NB4 (cell line): ENCODE measurements at places on chromosomes 7 and 10.

DNA sequence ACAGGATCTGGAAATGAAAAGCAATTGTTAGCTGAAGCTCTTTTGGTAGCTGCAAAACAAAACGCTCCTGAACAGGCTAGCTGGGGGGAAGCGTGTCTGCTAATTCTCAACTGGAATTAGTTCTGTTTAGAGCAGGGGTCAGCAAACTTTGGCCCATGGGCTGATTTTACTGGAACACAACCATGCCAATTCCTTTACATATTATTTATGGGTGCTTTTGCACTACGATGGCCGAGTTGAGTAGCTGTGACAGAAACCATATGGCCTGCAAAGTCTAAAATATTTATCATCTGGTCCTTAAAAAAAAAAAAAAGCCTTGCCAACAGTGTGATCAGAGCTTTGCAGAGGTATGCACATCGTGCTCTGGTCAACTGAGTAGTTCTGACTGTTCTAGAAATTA lies 108.4 kb upstream of the PDLIM1 start:
- DNase-seq: no peak

DNA sequence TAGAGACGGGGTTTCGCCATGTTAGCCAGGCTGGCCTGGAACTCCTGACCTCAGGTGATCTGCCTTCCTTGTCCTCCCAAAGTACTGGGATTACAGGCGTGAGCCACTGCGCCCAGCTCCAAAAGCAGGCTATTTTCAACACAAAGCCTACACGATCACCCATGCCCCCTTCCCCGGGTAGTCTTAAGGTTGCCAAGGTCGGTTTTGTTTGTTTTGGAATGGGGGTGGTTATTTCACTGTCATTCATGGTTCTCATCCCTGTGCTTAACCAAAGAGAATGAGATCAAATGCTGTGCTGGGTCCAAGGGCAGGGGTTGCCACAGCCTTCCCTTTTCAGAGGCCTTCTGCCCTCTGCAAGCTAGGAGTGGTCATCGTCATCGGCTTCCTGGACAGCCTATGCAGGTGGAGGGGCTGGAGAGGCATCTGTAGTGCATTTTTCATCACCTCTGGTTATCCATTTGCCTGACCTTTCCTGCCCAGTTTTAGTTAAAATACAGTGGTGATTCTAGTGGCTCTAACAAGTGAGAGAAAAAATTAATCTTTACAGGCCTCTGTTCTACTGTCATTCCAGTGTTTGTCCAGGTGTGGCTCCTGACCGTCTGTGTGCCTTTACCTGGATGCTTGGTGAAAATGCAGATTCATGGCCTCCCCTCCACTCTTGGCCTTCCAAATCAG lies 11.4 kb downstream of the BLVRA start:
- no peak for DNase-seq

GRCh38 chr10:46050941-46051623 lies 5.0 kb upstream of the MSMB start:
- no peak for DNase-seq

GRCh38 chr10:55168343-55168742 lies 367.3 kb upstream of the PCDH15 start:
- DNase-seq: no peak

- DNase-seq: no peak
These were observed 29.9 kb upstream of the ZMIZ1 start for GRCh38 chr10:79038841-79039201.

- DNase-seq: no peak
These were observed 13.2 kb downstream of the CPSF4 start for GRCh38 chr7:99451936-99452335.

DNA sequence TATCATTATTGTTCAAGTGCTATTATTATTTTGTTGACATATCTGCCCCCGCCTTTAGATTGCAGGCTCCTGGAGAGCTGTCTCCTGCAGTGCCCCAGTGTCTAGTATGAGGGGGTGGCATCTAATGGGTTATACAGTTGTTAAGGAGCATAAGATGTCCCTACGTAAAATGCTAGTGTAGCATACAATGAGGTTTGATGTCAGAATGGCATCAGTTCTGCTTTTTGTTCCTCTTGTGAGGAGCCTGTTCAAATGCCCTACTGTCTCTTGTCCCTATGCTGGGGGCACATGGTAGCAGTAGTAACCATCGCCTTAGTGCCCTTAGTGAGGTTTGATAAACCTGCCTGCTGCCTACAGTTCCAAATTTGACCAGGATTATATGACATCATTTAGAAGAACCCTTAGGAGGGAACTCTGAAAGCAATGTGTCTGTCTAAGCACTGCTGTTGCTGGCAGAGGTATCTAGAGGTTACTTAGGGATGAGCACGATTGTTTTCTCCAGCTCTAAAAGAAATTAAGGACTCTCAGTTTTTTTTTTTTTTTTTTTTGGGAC lies 9.7 kb downstream of the CREM start:
- DNase-seq: peak; percentile 19

- DNase-seq: no peak
These were observed 220.4 kb downstream of the HDAC9 start for GRCh38 chr7:18715988-18716387.

GRCh38 chr10:79242620-79243152 lies 104.6 kb upstream of the PPIF start:
- peak; percentile 87 for DNase-seq

GRCh38 chr7:43584195-43584586 lies 1.3 kb downstream of the STK17A start:
- peak; percentile 88 for DNase-seq

GRCh38 chr10:80700760-80701444 lies 163.2 kb downstream of the SH2D4B start:
- DNase-seq: no peak

GRCh38 chr7:27134392-27134791 lies 3.8 kb upstream of the HOXA4 start:
- DNase-seq: peak; percentile 81

DNA sequence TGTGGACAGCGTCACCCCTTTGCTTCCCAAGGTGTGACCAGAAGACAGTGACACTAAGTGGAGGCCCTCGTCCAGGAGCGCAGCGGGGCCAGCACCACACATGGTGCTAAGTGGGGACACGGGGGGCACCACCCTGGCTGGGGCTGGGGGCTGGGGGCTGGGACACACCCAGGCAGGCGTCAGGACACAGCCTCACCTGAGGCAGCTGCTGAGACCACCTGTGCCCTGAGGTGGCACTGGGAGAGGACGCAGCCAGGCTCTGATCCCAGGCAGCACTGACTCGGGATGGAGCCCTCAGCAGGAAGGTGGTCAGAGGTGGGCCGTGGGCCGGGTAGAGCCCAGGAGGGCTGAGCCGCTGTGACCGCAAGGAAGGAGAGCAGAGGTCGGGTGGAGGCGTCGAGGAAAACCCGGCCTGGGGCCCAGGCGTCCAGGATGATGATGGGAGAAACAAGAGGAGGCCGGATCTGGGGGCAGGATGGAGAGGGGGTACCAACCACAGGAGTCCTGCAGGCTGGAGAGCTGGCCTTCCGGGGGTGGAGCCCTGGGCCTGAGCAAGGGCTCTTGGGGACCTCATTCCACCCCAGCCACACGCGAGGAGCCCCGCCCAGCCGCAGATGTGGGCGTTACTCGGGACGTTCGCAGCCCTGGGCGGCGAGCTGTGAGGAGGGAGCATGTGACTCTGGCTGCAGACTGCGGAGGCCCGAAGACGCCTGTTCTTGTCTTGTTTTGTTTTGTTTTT lies 22.5 kb downstream of the LRRC27 start:
- DNase-seq: no peak
